MCF 10A (cell line): ENCODE measurements at places on chromosomes 7 and 10.

GRCh38 chr7:70645876-70646351, 486.0 kb upstream of the GALNT17 start:
- no peak for DNase-seq

- DNase-seq, result peak; percentile 58
Measured at GRCh38 chr7:34991938-34992840, 45.1 kb downstream of the DPY19L1 start.

DNA sequence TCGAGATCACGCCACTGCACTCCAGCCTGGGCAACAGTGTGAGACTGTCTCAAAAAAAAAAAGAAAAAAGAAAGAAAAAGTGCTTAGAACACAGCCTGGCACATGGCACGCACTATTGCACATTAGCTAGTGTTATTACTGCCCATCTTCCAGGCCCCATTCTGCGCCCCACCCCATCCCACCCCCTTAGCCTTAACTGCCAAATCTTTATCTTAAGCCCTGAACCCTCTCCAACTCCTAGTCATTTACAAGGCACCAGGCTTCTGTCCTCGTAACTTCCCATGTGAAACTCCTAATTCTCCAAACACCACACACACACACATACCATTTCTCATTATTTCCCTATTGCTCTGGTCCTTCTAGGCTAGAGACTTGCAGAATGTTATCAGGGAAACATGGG, 4.8 kb downstream of the FRAT2 start:
- no peak for DNase-seq

DNA sequence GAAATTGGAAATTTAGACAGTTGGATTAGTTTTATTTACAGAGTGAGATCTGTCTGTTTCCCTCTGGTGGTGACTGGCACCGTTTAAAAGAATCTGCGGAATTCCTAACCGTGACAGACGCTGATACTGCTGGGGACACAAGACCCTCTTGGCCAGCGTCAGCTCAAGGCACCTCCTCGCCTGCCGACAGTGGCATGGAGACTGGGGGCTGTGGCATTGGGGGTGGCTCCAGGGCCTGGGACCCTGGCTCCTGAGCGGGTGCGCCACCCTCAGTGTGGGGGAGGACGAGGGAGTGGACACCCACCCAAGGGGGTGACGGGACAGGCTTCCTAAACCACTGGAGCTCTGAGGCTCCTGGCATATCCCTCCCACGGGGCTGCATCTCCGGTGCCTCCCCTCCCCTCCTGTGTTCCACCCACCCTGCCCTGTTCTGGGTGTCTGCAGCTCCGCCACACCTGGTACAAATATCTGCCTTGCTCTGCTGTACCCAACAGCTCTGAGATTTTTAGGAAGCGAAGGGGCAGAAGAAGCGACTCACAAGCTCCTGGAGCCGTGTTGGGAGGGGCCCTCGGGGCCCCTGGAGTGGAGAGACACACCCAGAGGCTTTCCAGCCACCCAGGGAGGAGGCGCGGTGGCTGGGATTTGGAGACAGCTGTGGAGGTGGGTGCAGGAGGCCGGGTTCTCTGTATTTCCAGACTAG, 178.7 kb downstream of the DNAJB6 start:
- no peak for DNase-seq

GRCh38 chr7:84022009-84022408, 172.6 kb downstream of the SEMA3A start:
- no peak for DNase-seq

DNA sequence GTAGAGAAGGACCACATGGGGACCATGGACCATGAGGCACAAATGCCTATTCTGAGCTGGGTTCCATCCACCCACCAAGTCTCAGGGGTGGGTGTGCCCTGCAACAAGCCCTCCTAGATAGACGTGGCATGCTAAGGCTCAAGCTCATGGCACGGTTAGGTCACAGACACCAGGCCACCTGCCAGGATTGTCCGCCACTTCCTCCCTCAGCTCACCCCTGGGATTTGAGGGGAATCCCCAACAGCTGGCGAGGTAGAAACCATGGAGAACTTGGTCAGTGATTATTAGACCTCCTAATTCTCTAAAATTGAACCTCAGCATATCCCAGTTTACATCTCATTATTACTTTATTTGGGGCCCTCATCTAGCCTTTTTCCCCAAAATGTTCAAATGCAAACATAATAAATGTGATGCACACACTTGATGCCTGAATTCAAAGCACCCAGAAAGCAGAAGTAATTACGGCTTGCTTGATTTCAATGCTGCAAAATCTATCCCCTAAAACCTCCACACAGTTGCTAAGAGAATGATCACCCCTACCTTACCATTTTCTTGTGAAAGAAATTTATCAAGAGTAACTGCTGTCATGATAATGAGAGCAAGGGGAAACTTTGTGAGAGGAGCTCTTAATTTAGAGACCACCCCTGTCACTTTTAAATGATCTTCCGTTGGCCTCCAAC, 366.6 kb upstream of the PFKP start:
- DNase-seq, result no peak

GRCh38 chr7:84297616-84298015, 103.0 kb upstream of the SEMA3A start:
- no peak for DNase-seq

- no peak for DNase-seq
Measured at GRCh38 chr7:117086788-117087187, 133.5 kb downstream of the ST7 start.

- peak; percentile 72 for DNase-seq
Measured at GRCh38 chr7:148962823-148963582, 65.3 kb downstream of the PDIA4 start.

- DNase-seq, result peak; percentile 87
Measured at GRCh38 chr7:157339777-157340677, 3.2 kb downstream of the DNAJB6 start.

GRCh38 chr10:78066728-78067430, 33.2 kb downstream of the RPS24 start:
- no peak for DNase-seq
